Kidney (tissue), 22 donors: ENCODE measurements at places on chromosomes 7 and 10. TPM values are rescaled to one million over a fixed set of nuclear protein-coding genes. Genes with fewer than 3 reads are reported as not detected.

The SFTPD gene
- 1.7 TPM for total RNA-seq

The CALHM3 gene
- total RNA-seq: not detected

DNA sequence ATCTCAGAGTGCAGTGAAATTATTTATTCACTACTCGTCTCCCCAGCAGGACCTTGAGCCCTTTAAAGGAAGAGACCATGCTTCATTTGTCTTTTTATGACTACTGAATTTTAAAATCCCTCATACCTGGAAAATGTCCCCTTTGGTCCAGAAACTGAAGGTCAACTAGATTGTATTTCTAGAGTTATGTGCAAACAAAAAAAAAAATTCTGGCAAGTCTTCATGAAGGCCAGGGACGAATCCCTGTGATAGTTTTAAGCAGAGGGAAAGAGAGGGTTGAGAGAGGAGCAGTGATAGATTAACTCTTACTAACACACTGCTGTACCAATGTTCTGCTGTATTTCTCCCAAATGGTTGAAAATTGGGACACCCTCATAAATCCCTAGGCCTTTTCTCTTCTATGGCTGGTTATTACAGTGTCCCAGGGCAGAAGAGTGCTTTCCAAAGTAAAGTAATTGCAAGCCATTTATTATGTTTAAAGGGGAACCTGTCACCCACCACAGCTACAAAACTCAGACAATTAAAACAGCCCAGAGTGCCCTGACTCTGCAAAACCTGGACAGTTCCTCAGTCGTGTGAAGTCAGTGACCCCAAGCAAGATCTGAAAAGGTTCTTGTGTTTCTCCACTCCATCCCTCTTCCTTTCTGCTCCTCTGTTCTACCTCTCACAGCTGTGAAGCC lies 182.8 kb upstream of the AOAH start:
- DNase-seq: peak; percentile 55

DNA sequence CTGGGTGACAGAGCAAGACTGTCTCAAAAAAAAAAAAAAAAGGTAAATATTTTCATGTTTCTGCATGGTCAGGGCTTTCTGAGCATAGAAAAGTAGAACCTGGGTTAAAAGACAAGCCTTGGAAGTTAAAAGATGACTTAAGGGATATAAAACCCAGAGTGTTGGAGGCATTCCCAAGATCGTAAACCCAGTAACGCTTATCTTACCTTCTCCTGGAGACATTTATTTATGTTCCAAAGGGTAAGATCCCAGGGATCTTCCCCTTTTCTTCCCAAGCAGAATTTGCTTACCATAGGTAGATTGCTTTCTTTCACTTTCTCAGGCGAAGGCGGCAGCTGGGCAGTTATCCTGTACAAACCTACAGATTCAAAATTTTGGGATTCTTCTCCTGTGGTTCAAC lies 22.2 kb downstream of the SUGCT start:
- peak; percentile 43 for DNase-seq

- DNase-seq: peak; percentile 74
Observed at GRCh38 chr10:88116971-88117626, 253.7 kb downstream of the PTEN start.

DNA sequence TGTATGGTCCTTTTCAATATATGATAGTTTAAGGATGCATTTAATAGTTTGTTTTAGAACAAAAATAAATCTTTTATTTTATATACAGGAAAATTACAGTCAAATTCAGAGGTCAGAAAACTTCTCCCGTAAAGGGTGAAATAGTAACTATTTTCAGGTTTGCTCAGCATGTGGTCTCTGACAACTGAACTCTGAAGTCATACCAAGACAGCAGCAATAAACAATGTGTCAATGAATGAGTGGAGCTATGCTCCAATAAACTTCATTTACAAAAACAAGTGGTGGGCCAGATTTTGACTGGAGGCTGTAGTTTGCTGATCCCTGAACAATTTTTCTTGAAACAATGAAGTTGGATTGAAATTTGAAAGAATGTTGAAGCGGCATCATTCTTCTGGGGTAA lies 123.6 kb downstream of the ZNF248 start:
- DNase-seq: no peak

DNA sequence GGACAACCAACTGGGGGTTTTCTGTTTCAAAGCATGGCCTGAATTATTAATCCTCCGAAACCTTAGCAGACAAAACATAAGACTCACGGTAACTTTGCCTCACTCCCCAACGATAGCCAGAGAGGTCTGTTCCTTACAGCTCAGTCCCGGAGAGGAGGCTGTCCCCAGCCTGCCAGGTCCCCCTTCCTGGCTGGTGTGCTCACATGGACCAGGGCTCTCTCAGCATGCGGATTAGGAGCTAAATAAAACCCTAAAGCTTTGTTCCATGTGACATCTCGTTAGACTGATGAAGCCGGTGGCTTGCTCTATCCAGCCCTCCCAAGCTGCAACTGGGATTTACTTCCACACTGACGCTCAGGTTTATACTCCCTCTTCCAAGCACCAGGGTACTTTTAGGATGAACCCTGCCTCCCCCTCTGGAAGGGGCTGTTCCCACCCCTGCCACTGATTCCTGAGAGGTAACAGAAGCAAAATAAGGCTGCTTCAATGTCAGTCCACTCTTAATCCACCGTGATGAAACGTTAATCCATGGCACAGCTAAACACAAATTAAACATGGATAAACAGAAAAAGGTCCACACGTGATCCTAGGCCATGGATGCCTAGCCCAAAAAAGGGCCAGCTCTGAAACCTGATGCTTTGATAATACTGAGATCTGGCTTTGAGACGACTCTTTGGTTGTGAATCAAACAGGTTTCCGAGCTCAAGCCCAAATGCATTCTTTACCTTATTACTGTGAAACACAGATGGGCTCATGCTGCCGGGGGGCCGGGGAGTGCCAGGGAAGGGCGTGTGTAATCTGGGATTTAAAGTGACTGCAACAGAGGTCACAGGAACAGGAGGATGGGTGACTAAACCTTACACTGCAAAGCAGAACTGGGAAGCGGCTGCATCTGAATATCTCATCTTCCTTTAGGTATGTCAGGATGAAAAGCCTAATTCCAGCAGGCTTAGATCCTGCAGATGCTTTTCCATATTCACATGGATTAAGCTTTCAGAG lies 86.2 kb downstream of the ZRANB1 start:
- DNase-seq: no peak

DNA sequence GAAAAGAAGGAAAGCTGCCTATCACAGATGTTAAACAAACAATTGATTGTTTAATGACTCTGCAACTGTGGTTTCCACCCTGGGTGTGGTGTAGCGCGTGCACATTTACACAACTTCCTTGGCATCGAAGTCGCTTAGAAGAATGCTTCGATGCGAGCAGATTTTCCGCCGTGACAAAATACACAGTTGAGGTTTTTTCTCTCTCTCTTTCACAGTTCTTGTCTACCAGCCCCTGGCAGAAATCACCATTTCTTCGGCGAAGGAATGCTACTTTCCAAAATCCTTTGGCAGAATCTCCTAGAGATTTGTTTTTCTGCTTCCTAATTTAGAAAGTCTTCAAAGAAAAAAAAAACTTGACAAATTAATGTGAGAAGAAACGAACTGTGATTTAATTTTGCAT lies 70.7 kb upstream of the C1QL3 start:
- DNase-seq: no peak
